Spinal cord (tissue), 10 donors: ENCODE measurements at places on chromosomes 1 and 21. TPM values are rescaled to one million over a fixed set of nuclear protein-coding genes. Genes with fewer than 3 reads are reported as not detected.
A peak's percentile ranks its signal among the peaks of the same experiment; 100 is the strongest.

- DNase-seq = no peak
Measured at GRCh38 chr1:91753878-91754277, 132.1 kb downstream of the TGFBR3 start.

DNA sequence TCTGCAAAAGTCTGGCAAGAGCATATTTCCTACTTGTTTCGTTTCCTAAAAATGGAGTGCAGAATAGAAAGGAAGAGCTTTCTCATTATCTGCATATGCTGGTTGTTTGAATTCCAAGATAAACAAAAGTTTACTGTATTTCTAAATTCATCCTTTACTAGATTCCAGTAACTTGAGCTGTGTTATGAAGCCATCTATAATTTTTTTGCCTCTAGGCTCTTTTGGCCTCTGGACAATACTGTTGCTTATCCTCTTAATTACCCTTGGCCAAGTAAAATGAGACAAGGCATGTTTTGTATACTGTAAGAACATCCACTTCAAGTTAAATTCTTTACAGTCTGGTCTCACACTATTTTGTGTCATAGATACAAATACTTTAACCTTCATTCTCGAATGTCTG, 45.6 kb upstream of the HFM1 start:
- DNase-seq = no peak

DNA sequence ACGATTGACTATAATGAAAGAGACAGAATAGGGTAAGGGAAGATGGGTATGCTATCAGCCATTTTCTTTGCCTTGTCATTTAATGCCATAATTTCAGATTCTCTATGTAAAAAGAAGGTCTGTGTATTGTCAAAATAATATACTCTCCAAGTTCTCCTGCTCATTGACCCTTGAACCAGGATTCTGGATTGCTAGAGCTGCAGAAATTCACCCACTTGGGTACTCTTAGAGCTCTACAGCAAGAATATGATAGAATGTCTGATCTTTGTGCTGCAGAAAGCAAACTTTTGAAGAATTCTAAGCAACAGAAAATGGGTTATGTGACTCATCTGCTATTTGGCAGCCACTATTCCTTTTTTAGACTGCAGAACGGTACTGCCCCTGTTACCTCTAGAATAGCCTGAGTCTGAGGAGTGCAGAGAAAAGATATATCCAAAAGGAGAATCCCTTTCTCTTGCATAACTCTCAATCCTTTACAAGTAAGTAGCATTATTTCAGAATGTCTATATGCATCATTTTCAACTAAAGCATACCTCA, 78.2 kb upstream of the TENT5C start:
- no peak for DNase-seq

- no peak for DNase-seq
Measured at GRCh38 chr1:88813471-88813870, 77.9 kb downstream of the GTF2B start.

DNA sequence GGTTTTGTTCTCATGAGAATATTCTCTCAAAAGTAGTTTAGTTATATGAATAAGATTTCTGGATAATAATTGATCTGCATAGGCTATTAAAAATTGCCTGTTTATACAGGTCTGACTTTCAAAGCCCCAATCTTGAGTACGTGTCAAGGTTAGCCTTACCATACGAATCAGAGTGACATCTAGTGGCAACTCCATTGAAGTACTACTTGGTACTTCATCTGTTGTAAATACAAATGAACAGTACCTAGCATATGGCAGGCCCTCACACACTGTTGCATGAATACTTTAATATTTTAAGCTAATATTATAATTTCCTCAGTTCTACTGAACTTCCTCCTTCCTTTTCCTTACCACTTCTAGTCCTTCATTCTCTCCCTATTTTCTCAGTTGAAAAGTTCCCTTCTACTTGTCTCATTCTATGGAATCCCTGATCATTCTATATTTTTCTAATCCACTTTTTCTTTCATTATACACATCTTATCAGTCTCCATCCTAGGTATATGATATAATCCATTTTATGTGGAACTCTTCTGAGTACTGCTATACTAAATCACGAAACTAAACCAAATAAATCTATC, 101.2 kb downstream of the AKT3 start:
- peak; percentile 55 for DNase-seq

DNA sequence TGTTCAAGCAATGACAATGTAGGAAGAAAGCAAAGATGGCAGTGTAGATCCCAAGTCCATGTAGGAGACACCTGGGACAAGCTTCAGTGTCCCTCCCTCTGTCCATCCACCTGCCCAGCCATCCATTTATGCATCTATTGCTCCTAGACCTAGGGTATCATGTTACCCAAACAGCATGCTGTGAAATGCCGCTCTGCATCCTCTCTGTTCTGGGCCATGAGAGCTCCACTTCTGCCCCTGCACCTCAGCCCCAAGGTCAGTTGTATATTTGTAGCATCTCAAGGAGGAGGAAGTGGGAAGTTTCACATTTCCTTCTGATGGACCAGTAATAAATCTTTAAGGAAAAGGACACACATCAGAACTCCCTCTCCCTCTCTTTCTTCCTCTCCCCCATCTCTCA, 27.9 kb upstream of the TSPEAR start:
- no peak for DNase-seq

DNA sequence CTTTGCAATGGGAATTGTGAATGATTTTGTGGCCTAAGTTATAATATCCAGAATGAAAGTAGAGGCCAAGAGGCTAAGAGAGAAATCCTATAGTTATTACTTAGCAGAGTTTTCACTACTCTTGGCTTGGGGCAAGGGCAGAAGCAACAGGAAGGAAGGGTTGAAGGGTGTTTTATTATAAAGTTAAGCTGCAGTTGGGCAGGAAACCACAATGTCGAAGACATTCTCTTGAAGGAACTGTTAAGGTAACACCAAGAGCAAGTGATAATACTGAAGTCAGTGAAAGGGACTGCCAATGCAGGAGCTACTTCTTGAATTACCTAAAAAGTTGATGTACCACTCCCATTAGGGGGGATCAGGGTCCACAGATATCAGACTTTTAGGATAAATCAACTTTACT, 8.3 kb downstream of the XCL2 start:
- DNase-seq = no peak

GRCh38 chr1:178506177-178506576, 6.7 kb upstream of the TEX35 start:
- no peak for DNase-seq

- no peak for DNase-seq
Measured at GRCh38 chr1:205589046-205589445, 42.8 kb downstream of the ELK4 start.

DNA sequence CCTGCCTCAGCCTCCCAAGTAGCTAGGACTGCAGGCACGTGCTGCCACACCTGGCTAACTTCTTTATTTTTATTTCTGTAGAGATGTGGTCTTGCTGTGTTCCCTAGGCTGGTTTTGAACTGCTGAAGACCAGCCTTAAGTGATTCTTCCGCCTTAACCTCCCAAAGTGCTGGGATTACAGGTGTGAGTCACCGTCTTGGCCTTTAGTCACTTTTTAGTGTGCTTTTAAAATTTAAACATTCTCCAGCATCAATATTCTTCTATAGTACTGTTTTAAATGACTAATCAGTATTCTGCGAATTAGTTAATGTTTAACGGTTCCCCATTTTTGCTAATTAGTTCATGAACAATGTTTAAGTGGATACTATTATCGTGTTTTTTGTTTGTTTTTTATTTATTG, 60.6 kb downstream of the DYRK1A start:
- DNase-seq = no peak

DNA sequence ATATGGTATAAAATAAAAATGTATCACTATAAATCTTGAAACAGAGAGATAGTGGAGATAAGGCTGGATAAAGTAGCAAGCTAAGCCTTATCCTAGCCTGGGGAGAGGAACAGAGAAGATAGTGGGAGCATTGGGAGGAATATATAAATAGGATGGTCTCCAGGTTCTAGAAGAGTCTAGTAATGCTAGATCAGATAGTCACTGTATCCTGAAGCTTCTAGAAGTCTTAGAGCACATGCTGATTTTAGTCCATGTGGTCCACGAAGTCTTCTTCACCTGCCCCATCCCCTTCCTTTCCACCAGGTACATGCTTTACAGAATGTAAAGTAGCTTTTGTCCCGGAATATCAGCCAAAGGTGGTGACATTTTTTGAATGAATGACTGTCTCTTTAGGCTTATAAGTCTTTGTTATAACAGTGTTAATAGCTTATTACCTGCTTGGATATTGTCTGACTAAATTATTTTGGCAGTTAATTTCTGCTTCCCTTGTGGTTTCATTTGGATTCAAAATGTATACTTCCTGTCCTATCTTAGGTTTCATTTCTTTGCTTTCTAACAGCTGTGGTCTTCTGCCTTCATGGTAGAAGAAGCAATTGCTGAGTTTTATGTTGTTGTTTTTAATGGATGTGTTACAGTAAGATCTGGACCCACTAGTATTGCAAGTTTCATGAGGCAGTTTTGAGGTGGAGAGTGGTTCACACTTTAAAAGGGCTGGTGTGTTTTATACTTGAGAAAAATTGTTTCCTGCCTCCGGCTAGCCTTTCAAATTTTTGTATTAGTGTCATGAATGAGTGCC, 5.9 kb downstream of the SMG7 start:
- DNase-seq = no peak

The JMJD4 gene
- polyA plus RNA-seq = 16.7 TPM

- no peak for DNase-seq
Measured at GRCh38 chr1:76892675-76893074, 25.4 kb downstream of the ST6GALNAC5 start.

DNA sequence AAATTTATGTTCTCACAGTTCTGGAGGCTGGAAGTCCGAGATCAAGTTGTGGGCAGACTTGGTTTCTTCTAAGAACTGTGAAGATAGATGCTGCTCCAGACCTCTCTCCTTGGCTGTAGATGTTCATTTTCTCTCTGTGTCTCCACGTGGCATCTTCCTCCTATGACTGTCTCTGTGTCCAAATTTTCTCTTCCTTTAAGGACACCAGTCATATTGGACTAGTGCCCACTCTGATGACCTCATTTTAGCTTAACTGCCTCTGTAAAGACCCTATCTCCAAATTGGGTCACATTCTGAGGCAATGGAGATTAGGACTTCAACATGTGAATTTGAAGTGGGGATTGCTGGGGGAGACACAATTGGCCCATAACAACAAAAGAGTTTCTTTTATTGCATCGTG, 125.3 kb upstream of the ETS2 start:
- DNase-seq = no peak

The TRABD2B gene
- 3.1 TPM for polyA plus RNA-seq

The CRP gene
- not detected for polyA plus RNA-seq

The AADACL3 gene
- polyA plus RNA-seq = not detected

GRCh38 chr1:199041173-199041914, 402.5 kb downstream of the PTPRC start:
- DNase-seq = no peak

GRCh38 chr1:116490588-116490987, 80.2 kb downstream of the CD58 start:
- no peak for DNase-seq

DNA sequence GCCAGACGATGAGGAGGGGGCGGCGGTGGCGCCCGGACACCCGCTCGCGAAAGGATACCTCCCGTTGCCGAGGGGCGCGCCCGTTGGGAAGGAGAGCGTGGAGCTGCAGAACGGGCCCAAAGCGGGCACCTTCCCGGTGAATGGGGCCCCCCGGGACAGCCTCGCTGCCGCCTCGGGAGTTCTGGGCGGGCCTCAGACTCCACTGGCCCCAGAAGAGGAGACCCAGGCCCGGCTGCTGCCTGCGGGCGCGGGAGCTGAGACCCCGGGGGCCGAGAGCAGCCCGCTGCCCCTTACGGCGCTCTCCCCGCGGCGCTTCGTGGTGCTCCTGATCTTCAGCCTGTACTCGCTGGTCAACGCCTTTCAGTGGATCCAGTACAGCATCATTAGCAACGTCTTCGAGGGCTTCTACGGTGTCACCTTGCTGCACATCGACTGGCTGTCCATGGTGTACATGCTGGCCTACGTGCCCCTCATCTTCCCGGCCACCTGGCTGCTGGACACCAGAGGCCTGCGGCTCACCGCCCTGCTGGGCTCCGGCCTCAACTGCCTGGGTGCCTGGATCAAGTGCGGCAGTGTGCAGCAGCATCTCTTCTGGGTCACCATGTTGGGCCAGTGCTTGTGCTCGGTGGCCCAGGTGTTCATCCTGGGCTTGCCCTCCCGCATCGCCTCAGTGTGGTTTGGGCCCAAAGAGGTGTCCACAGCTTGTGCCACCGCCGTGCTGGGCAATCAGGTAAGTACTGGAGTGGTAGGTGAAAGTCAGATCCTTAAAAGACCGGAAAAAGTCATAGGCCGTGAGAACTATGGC, 588 bp downstream of the FLVCR1 start:
- DNase-seq = peak; percentile 33

The ITLN1 gene
- not detected for polyA plus RNA-seq

DNA sequence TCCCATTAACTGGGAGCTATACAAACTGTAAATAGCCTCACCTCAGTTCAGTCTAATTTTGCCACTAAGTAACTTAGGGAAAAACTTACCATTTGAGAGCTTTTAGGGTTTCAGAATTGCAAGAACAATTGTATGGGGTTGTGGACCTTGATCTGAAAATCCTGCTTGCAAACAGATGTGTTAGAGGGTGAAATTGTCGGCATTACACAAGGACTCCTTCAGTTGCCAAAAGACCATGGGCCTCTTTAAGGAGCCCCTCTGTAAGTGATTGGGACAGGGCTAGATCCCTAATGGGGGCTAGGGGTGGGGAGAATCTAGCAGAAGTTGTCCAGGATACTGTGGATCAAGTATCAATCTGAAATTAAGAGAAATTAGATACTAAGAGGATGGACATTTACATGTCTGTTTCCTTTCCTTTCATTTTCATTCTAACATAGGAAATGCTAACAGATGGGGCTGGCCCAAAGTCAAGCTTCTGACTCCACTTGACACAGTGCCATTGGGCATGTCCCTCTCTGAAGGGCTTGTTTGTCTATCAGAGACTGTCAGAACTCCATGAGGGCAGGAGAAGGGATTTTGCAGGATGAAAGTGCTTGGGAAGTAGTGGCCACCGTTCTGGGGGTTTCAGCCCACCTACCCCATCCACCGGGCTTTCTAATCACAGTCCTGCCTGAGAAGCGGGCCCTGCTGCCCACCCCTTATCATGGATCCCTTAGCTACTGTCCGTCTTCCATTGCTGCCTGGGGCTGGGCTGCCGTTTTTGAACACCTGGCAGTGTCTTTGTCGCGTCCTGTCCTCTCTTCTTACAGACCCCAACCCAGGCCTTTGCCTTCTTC, 54.7 kb downstream of the STUM start:
- peak; percentile 94 for DNase-seq

- no peak for DNase-seq
Measured at GRCh38 chr1:47757226-47757975, 239.8 kb downstream of the TRABD2B start.

DNA sequence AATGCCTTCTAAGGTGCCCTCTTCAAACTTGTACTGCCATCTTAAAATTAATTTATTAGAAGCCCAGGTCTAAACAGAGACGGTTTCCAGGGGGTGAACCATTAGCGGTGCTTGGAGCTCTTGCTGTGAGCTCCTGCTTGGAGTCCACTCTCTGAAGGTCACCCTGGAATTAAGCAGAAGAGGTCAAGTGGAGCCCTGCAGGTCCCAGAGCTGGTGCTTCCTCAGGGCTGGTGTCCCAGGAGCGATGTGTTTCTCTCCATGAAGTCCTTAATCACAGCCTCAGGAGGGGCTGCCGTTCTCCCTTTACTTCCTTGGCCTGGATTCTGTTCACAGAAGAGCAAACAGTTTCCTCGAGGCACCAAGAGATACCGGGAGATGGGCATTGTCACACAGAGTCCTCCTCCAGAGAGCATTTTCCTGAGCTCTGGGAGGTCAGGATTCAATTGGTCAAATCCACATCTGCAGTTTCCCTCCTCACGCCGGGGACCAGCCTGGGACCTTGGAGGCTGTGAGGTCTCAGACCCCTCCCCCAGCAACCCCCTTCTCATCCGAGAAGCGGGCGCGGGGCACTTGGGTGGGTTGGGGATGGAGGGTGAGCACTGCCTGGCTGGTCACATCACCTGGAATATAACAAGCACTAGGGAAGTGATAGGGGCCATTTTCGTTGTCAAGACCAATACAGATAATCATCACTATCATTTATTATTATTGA, 310.4 kb downstream of the AJAP1 start:
- DNase-seq = no peak
